ENCODE measurements at places on chromosomes 4 and X.
A peak's percentile ranks its signal among the peaks of the same experiment; 100 is the strongest.

GRCh38 chr4:168509786-168510185 is 12.9 kb downstream of the PALLD start:
- no peak for DNase-seq

- DNase-seq: no peak
Measured at GRCh38 chr4:165588534-165589315, 209.9 kb downstream of the CPE start.

DNA sequence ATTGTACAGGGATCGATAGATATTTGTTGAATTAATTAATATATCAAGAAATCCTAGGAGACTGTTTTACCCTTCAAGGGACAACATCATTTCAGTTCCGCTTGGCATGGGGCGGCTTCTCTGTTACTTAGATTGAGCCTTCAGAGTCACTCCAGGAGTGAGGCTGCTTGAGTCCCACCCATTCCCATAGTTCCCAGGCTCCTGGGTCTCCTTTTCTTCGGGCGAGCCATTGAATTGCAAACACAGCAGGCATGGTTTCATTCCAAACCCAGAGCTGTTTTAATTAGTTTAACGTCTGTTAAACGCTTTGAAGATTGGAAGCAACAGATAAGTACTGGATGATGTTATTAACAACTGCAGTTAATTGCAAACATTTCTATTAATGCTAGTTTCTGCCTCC is 571 bp upstream of the EDA start:
- DNase-seq: no peak

GRCh38 chr4:8682725-8683124 is 90.2 kb downstream of the CPZ start:
- DNase-seq: no peak

DNA sequence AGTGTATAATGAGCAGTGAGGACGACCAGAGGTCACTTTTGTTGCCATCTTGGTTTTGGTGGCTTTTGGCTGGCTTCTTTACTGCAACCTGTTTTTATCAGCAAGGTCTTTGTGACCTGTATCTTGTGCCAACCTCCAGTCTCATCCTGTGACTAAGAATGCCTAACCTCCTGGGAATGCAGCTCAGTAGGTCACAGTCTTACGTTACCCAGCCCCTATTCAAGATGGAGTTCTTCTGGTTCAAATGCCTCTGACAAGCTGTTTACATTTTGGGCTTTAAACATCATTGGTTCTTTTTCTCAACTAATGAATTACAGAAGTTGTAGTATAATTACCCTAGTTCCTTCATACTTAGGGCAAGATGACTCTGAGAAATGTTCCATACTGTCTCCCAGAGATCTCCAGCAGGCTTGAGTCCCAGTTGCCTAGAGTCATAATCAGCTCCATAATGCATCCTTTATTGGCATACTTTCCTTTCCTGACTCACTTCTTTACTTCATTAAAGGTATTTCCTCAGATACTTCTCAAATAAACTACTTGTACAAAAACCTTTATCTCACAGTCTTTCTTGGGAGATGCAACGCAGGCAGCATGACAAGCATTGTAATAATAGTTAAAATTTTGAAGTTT is 136.5 kb downstream of the KDM6A start:
- DNase-seq: no peak

DNA sequence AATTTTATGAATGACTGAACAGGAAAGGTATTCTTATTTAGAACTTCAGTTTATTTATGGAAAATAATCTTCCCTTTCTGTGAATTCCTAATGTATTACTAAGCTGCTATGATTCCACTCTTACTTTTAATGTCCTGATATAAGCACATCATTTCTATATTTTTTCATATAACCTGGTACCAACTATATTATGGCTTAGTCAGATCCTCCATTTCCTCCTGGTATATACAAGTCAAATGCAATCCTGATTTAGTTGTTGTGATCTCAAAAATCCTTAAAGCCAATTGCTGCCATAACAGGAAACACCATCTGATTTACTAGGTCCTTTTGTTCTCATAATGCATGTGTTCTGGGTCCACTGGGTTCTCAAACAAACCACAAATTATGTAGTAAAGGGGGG is 26.8 kb downstream of the TRMT2B start:
- DNase-seq: no peak

DNA sequence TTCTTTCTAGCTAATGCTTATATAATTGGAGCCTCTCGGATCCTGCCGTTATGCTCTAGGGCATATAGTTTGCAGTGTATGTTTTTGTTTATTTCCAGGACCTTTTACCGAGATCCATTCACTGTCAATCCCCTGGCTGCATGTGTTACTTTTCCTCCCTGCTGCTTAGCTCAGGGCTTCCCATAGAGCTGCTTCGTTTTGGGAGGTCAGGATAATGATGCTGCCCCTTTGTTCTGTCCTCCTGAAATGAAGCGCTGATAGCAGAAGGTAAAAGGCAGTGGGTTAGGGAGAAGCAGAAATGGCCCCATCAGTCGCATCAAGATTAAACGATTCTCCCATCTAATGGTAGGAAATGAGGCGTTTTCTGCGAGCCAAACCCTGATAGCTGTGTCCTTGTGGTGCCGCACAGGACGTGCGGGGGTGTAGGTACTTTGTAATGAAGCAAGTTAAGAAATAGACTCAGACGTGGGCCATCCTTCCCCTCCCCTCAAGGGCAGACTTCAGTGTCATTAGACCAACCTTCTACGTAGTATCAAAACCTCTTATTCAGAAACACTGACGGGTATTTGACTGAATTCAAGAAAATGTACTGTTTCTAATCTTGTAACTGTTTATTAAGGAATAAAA is 37.3 kb downstream of the AFF2 start:
- no peak for DNase-seq

GRCh38 chr4:82905205-82905604 is 4.7 kb downstream of the THAP9 start:
- no peak for DNase-seq

DNA sequence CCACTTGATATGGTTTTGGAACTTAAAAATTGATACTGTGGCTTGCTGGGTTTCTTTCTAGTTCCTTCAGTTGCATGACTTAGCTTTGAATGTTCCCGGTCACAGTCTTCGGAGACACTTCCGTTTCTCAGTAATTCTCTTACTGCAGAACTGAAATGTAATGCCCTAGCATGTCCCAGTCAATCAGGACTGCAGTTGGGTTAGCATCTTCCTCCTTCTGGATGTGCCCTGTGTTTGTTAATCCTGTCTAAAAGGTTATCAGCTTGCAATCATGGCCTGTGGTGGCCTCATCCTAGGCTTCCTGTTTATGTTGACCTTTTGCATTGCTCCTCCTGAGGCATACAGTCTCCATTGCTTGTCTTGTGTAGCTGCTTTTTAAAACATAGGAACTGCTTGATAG is 275.9 kb downstream of the ARHGAP10 start:
- no peak for DNase-seq

GRCh38 chr4:142929526-142929925 is 83.4 kb upstream of the INPP4B start:
- no peak for DNase-seq

- no peak for DNase-seq
Measured at GRCh38 chrX:131235768-131236545, 53.1 kb downstream of the IGSF1 start.

- no peak for DNase-seq
Measured at GRCh38 chrX:83469551-83469950, 38.5 kb upstream of the POU3F4 start.

DNA sequence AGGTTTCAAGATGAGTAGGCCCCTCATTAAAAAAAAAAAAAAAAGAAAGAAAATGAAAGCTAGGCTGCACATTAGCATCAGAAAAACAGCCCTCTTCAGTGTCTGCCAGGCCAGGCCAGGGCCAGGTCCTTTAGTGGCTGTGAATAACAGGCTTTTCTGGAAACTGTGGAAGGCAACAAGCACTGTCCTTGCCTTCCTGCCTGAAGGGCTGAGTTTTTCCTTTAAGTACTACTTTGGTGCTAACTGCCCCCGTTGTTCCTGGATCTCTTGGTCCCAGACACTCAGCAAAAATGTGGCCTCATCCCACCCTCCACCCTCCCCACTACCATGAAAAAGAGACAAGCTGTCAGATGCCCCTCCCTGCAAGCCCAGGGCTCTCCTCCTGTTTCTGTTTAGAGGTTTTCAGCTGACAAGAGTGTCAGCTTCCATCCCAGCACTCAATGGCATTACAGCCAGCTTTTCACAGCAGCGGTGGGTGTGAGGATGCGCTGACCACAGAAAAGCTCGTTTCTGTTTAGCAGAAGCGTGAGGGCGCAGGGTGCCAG is 174.2 kb downstream of the NHS start:
- peak; percentile 22 for DNase-seq

- DNase-seq: no peak
Measured at GRCh38 chr4:877502-877901, 51.6 kb upstream of the CPLX1 start.

DNA sequence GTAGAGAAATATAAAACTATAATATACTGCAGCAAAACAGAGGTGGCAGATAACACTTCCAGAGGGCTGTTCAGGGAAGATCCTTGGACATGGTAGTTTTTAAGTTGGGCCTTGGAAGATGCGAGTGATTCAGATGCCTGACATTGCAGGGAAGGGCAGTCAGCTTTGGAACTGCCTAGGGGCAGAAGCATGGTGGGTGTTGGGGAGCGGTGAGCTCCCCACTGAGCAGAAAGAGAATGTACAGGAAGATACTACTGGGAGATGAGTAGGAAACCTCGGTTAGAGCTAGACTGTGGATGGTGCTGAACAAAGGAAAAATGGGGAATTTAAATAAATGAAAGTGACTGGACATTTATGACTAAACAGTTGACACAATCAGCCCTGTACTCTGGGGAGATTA is 24.9 kb upstream of the SEC24B start:
- DNase-seq: no peak

DNA sequence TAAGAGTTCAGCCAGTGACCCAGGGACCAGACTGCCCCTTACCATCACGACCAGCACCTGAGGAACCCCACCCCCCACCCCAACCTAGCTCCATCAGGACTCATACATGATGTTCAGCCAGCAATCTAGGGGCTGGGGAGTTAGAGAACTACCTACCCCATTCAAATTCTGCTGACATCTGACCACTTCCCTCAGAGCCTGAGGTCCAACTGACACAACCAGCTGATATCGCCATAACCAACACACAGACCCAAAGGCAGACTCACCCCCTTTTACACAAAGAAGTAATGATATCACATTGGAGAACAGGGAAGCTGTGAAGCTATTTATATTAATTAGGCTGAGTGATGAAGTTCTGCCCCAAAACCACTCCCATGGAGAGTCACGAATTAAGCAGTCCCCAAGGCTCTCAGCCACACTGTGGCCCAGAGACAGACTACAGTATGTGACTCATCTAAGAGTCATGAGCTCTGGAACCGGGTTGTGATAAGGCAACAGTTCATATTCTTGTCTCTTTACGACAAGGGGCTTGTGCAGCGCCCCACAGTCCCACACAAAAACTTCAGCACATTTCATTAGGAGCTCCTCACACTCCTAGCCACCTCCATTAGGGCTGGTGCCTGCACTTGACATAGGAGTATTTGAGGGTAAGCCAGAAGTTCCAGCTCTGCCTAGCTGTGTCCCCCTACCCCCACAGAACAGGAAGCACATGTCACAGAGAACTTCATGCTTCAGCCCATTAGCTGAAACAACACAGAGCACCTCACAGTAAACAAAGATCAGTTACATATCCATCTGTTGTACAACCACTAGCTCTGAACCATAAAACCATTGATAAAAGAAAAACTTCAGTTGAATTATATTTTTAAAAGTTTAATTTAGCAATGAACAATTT is 184.7 kb upstream of the ZCCHC13 start:
- no peak for DNase-seq

GRCh38 chr4:24174602-24175001 is 284.8 kb upstream of the PPARGC1A start:
- no peak for DNase-seq

- DNase-seq: no peak
Measured at GRCh38 chr4:95027905-95028618, 270.3 kb downstream of the BMPR1B start.

DNA sequence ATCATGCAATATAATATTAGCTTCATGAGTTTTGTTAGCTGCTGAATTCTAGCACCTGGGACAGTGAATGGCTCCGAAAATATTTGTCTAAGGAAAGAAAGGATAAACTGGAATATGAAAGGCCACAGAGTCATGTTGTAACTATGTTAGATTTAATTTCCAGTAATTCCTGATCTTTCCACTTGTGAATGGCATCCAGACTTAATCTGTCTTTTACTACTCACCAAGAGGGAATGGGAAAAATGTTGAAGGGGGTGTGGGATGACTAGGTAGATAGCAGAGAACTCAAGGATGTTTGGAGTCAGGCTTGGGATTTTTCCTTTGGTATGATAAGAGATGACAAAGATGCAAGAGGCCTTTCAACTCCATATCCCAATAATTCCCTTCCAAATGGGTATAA is 9.4 kb downstream of the ADH6 start:
- DNase-seq: no peak

- no peak for DNase-seq
Measured at GRCh38 chr4:143355540-143356217, 19.0 kb downstream of the GAB1 start.

DNA sequence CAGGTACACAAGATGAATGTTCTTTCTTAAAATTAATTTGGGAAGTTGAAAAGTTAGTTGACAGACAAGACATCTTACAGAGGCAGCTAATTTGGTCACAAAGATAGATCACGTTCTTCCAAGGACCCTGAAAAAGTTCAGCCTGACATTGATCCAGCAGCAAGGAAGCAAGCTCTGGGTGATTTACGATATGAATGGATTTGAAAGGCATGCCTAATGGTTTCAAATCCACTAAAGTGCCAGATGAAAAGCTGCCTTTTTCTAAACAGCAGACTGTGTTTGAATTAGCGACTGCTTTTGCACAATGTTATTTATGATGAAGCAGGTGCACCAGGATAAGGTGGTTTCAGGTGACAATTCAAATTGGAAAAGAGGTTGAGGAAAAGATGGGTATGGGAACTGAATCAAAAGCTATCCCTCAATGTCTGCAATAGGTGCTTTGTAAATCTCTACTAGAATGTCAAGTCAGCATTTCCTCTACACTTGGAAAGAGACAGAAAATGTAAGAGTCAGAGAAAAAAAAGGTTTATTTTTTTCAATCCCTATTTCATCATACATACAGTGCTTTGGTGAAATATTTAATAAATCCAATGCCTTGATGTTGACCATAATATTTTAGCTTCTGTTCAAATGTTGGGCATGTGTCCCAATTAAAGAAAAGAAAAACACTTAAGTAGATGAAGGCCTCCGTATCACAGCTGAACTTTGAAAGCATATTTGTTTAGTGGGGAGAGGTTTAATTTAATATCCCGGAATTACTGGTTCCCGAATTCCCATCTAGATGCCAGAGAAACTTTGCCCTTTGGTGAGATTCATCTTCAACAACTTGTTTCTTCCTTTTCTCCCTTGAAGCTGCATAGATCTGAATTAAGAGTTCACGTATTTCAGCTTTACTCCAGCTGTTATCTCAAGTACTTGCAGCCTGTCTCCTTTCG is 6.0 kb downstream of the RASGEF1B start:
- DNase-seq: peak; percentile 75

- DNase-seq: no peak
Measured at GRCh38 chrX:105910563-105911105, 88.3 kb downstream of the NRK start.
